Stimulated activated CD8-positive, alpha-beta memory T cell treated with anti-CD3 and anti-CD28 coated beads, Interleukin-7, amount 100 ng/mL, for 1 hour (primary cell): ENCODE measurements at places on chromosomes 11 and 22.

DNA sequence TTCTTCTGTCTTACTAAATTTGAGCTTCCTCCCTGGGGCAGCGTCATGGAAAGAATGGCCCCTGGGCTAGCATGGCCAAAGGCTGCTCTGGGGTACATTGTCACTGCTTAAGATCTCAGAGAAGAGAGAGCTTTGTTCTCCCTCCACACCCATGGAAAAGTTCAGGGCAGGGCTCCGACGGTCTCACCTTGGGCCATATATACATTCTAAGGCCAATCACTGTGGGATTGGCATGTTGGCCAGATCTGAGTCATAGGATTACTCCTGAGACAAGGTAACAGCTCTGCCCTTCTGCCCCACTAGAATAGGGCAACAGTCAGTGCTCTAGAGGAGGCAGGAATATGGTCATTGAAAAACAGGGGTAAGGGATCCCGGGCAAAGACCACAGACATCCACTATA is 56.2 kb downstream of the BUD13 start:
- DNase-seq = no peak

DNA sequence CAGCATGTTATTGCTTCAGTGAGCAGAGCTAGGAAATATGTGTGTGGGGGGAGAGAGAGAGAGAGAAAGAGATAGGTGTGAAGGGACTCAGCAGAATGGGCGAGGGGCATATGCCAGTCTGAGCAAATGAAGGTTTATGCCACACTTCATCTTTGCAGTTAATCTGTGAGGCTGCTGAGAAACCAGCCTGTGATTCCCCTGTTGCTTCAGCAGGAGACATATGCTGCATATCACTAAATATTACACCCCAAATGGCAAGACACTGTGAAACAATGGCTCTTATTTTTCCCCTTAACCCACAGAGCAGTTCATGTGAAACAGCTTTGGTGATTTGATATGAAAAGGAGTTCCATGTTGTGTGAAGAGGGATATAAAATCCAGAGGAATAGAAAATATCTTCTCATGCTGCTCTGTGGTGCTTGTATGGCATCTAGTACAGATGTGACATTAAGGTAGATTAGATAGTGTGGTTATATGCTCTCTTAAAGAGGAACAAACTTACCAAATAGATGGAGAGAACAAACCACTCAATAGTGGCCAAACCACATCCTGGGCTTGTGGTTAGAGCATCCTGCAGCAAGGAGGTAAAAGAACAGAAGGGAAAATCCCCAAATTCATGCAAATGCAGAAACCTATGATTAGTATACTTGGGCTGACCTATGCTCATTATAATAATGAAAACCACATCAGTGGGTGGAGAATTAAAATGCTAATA is 864.2 kb downstream of the FAM181B start:
- DNase-seq = peak; percentile 46

GRCh38 chr11:111691176-111691575 is 75.0 kb downstream of the PPP2R1B start:
- DNase-seq = no peak

GRCh38 chr11:124415356-124415923 is 9.2 kb downstream of the OR8B4 start:
- no peak for DNase-seq

- no peak for DNase-seq
Measured at GRCh38 chr22:37115032-37115431, 5.5 kb upstream of the TMPRSS6 start.

- DNase-seq = no peak
Measured at GRCh38 chr11:103863497-103863896, 172.9 kb upstream of the DDI1 start.

DNA sequence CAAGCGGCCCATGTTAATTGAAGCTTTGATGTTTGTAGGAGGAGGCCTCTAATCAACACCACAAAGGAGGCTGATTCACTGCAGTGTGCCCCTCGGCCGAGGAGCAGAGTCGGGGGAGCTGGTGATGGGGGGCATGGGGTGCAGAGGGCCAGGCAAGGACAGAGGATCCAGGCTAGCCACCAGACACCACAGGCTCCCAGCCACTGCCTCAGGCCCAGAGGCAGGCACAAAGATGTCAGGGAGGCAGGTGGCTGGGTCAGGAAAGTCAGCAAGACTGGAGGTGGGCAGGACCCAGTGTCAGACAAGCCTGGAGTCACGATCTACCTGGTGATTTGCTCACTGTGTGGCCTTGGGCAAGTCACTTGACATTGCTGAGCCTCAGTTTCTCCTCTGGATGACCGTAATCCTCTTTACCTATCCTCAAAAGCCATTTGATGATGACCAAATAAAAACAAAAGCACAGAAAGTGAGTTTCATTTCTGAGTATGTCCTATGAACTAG is 121.0 kb downstream of the BUD13 start:
- no peak for DNase-seq

GRCh38 chr11:104907521-104908185 is 9.4 kb upstream of the CASP12 start:
- no peak for DNase-seq
